ENCODE measurements at places on chromosomes 16 and 17.

GRCh38 chr17:39517224-39517623, 55.9 kb downstream of the CDK12 start:
- no peak for DNase-seq

- no peak for DNase-seq
These were observed 52.2 kb downstream of the TBC1D16 start for GRCh38 chr17:79983456-79983855.

GRCh38 chr17:31674717-31675349, 184.2 kb downstream of the COPRS start:
- no peak for DNase-seq

DNA sequence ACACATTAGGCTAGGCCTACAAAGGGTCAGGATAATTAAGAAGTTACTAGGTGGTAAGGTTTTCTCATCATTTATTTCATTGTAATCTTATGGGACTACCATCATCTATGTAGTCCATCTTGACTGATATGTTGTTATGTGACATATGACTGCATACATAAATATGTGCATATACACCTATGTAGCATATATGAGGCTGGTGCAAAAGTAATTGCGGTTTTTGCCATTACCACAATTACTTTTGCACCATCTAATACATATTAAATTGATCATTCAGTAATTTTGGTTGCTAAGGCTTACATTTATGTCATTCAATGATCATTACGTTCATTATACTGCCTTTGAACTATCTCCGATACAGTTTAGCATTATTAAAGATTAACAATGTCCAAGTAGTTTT, 167.8 kb upstream of the AXIN2 start:
- no peak for DNase-seq

DNA sequence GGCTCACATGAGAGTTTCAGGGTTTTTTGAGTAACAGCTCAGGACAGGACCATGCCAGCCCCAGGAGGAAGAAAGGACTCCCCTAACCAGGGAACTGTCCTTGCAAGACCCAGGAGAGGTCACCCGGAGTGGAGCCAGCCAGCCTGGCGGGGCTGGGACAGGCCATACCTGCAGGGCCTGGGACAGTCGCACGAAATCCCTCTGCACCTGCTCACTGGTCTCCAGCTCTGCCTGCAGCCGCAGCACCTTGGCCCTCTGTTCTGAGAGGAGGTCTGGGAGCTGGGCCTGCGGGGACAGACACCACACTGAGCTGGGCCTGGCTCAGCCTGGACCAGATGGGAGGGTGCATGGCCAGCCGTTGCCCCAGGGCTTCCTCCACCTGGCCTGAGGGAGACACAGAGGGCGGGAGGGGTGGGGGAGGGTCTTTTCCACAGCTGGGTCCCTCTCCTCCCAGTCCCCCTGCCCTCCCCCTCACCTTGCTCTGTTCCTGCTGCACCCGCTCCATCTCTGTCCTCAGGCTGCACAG, 19.7 kb downstream of the RABEP2 start:
- DNase-seq: no peak

DNA sequence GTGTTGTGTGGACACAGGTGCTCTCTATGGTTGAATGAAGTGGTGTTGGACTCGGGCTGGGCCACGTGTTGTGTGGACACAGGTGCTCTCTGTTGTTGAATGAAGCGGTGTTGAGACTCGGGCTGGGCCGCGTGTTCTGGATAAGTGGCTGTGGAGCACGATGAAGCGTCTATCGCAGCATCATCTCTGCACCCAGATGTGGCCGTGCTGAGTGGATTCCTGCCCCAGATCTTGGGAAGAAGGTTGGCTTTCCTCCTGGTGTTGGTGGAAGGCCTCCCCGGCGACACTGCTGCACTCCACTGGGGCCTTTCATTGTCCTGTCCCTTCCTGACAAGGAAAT, 69.1 kb downstream of the RPTOR start:
- DNase-seq: no peak

DNA sequence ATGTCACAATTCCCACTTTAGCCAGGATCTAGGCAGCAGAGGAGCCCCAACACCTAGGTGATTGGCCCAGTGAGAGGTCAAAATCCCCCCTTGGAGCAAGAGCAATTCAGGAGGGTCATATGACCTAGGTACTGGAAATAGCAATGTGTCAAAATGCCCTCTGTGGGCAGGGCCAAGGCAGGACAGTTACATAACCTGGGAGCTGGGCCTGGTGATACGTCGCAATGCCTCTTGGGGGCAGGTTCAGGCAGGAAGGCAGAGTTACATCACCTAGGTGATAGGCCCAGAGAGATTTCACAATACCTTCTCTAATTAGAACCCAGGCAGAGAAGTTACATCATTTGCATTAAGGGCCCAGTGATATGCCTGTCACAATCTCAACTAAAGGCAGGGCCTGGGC, 1906.3 kb downstream of the TP53TG3F start:
- DNase-seq: no peak

DNA sequence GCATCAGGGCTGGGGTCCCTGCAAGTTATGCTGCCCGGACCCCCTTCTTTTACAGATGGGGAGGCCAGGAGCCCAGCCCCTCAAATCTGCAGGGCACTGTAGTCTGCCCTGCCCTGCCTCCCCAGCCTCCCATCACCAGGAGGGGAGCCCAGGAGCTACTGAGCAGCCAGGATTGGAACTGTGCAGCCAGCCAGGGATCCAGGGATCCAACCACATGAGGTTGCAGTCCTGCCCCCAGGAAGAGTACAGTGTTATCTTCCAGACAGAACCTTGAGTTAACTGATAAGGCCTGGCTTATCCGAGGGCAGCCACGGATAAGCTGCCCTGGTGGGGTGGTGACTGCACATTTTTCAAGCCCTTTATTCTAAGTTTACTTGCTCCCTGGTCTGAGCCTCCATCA, 11.4 kb upstream of the NDRG4 start:
- no peak for DNase-seq

DNA sequence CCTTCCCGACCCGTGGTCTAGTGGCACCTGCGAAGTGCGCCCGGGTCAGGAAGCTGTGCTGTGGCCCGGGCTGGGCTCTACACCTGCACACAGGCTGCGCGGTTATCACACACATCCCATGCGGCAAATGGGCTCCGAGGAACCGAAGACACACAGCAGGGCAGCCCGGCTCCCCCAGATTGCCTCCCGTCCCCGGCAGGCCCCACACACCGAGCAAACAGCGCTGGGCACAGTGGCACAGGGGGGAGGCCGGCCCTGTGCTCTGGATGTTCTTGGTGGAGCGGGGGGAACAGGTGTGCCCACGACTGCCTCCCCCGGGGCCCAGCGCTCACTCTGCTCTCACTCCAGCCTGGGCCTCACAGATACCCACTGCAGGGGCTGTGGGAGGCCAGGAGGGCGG, 28.9 kb upstream of the PABPN1L start:
- DNase-seq: no peak

DNA sequence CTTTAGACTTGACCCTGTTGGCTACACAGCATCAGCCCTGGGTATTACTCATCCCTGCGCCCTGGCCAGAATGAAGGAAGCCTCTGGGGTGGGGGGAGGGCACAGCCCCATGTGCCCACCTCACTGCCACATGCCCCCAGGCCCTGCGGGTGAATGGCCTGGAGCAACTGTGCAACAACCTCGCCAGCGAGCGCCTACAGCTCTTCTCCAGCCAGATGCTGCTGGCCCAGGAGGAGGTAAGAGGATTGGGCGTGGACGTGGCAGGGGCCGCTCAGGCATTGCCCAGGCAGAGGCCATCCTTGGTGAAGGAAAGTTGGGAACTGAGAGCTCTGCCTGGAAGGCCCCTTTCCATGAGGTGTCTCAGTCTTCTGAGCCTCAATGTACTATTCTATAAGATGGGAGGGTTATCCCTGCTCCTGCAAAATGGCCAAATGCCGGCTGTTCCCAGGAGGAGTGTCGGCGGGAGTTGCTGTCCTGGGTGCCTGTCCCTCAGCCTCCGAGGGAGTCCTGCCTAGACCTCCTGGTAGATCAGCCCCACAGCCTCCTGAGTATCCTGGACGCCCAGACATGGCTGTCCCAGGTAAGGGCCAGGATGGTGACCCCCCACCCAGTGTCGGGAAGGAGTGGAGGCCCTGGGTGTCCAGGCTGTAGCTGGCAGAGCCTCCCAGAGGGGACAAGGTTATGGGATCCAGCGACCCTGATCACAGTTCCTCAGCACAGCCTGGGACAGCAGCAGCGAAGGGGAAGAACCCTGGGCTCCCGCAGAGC, 8.9 kb downstream of the MYO15B start:
- no peak for DNase-seq

DNA sequence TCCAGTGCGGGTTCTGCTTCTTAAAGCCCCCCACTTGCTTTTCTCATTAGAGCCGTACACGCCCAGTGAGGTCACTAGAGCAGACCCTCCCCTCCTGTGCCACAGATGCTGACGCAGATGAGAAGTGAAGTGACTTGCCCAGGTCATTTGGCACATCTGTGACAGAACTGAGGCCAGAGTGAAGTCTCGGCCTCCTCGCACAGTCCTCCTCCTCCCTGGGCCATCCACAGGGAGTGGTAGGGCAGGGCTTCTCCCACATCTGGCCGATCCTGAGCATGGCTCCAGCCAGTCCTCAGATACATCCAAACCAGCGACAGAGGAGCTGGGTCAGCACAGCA, 15.3 kb upstream of the TBX2 start:
- no peak for DNase-seq

DNA sequence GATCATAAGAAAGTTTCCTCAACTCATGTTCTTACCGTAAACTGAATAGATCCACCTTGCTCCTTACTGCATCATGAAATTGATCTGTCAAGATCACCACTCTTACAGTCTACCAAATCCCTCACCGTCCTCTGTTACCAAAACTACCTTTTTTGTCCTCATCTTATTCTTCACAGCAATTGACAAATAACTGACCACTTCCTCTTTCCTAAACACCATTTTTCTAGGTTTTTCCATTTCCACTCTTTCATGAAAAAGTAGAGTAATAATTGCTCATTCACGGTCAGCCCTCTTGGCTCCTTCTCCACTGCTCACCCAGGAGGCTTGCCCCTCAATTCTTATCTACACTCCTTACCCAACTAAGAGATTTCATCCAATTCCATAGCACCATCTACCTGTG, 44.9 kb downstream of the ABCA5 start:
- no peak for DNase-seq

DNA sequence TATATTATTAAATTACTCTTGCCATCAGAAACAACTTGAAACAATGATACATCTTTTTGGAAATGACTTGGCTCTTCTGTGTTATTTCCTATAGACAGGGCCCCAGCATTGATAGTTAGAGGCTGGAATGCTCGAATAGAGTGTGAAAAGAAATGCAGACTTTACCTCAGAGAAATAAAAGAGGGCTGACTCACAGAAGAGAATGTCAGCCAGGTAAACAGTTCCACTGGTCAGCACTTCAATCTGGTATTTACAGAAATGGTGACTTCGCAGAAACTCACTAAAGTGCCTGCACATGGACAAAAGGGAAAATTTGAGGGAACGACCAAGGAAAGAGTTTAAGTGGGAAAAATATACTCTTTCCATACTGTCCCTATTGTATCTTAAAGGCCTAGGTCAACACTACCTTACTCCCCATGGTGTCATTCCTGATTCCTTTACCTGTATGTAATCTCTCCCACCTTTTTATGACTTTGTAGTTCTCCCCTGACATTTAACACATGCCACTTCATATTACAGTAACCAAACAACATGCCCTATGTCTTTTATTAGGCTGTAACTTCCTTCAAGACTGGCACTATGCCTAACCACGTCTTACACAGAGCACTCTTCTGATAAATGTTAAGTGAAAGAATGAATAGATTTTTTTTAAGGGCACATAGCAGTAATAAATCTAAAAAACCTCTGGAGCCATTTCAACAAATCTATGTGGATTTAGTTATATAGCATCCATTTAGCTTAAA, 36.7 kb downstream of the AKAP10 start:
- DNase-seq: no peak

DNA sequence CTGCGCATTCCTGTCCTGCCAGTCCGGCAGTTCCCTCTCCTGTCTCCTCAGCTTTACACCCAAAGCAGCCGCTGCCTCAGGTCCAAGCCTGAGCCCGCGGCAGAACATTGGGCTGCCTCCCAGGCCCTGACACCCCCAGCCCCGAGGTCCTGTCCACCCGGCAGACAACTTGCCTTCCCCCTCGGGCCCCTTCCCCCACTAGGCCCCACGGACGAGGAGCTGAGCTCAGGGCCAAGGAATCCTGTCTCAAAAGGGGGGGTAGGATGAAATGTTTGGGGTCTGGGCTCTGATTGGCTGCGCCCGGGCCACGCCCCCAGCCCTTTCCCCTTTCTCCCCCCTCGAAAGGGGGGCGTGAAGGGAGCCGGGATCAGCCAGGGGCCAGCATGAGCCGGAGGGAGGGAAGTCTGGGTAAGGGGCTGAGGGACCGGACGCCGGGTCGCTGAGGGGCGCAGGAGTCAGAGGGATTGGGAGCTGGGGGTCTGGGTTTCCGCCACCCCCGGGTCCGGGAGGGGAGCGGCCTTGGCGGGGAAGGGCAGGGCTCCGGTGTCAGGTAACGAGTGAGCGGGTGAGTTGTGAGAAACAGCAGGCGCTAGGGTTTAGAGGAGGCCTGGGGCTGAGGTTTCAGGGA, at the start of gene CTF1:
CTF1 (plus strand) TSS at position 354 of the 628 bp plus-strand sequence; CDS start at position 384, 30 bp downstream.
- DNase-seq: peak; percentile 92

GRCh38 chr17:44607836-44608690, 48.2 kb upstream of the MEIOC start:
- DNase-seq: peak; percentile 79

- DNase-seq: peak; percentile 15
These were observed 521.7 kb upstream of the EEF2KMT start for GRCh38 chr16:5619304-5619703.

- DNase-seq: peak; percentile 70
These were observed 1.0 kb upstream of the SLC38A8 start for GRCh38 chr16:84043486-84044117.

DNA sequence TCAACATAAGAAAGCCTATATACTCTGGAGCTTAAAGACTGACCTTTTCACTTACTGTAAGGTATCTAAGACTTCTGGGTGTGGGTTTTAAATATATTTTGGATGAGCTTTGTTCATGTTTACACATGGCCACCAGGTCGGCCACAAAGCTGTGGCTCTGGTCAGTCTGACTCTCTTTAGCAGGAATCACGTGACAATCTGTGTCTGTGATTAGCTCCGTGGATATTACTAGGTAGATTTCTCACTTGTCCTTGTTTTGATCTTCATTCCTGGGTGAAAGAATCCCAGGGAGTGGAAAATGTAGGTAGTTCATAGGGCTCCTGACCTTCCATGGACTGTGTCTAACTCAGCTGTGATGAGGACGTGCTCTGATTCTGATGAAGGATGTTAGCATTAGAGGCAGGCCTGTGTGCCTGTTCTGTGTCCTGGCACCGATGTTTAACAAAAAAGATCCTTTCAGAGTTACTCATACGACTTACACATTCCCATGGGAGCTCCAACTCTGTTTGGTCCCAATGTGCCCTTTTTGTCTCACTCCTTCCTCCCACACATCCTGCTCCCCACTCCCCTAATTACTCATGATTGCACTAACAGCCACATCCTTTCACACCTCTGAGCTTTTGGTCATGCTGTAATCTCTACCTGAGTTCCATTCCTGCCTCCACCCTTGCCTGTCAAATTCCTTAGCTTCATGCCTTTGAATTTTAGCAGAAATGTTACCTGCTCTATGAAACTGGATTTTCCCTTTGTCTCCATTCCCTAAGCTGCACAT, 425.1 kb downstream of the MAF start:
- no peak for DNase-seq

- DNase-seq: no peak
These were observed 5.9 kb downstream of the HPR start for GRCh38 chr16:72068930-72069329.

- DNase-seq: no peak
These were observed 130.2 kb downstream of the MYO1D start for GRCh38 chr17:32746698-32747097.

Measured in neural progenitor cell (in vitro differentiated cells).